ENCODE measurements at places on chromosomes 3 and 15.

DNA sequence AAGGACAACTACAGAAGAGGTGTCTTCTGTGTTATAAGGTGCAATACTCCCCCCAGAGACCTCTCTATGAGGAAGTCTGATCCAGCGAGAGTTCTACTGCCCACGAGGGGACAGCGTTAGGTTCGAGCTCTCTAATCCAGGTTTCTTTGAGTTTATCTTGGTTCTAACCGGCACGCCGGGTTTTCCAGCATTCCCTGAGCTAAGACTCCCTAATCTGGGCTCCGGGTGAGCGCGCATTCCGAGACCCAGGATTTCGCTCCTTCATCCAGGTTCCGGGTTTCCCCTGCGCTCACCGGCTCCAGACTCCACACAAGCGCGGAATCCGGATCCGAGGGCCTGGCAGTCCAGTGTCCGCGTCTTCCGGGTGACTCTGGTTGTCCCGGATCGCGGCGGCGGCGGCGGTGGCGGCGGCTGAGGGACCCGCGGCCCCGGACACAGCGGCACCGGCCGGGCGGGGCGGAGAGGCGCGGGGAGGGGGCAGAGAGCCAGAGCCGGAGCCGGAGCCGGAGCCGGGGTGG, at the start of gene ZNF609:
Gene ZNF609 (plus strand): TSS at position 373 of the 518 bp plus-strand sequence. CDS start 38,842 bp downstream, outside the sequence.
- no peak for DNase-seq

- no peak for DNase-seq
Measured at GRCh38 chr3:135140591-135140990, 345.5 kb downstream of the EPHB1 start.

DNA sequence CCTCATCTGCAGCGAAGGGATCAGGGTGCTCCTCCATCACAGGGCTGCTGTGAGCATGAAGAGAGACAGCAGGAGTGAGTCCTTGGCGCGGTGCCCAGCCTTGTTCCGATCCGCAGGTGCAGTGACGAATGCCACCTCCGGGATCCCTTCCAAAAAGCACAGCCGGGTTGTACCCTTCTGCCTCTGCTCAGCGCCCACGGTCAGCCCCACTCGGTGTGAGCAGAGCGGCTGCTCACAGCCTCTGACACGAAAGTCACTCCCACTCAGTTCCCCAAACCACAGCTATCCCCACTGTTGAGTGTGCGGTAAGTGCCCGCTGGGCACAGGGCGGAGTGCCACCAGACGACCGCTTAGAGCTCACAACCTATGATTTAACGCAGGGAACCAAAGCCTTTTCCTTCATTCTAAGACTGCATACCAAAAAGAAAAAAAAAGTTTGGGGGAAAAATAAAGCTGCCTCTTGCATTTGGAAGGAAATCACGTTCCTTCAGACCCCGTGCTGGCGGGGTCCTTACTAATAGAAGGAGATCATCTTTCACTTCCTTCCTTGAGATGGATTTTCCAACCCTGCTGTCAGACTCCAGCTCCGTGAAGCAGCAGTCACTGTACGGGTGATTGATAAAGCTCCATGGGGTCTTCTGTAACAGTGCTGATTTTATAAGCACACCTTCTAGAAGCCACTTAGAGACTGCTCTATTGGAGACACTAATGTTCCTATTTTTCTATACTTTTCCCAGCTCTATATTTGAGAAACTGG, 34.7 kb upstream of the TUBGCP5 start:
- DNase-seq, result no peak

DNA sequence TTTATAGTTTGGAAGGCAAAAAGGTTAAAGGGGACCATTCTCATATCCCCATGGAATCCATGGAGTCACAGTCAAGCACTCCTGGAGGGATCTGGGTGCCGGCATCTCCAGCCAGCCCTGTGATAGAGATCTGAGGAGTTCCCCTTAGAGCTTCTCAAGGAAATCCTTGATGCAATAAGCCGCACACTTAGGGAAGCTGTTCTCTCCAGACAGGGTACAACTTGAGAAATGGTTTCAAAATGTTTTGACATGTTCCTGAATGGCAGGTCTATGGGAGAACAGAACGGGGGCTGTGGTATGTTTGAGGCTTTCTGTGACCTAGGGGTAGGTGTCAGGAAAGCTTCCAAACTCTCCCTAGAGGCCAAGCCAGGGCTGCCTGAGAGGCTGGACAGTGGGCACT, 292.9 kb downstream of the TLE3 start:
- no peak for DNase-seq

DNA sequence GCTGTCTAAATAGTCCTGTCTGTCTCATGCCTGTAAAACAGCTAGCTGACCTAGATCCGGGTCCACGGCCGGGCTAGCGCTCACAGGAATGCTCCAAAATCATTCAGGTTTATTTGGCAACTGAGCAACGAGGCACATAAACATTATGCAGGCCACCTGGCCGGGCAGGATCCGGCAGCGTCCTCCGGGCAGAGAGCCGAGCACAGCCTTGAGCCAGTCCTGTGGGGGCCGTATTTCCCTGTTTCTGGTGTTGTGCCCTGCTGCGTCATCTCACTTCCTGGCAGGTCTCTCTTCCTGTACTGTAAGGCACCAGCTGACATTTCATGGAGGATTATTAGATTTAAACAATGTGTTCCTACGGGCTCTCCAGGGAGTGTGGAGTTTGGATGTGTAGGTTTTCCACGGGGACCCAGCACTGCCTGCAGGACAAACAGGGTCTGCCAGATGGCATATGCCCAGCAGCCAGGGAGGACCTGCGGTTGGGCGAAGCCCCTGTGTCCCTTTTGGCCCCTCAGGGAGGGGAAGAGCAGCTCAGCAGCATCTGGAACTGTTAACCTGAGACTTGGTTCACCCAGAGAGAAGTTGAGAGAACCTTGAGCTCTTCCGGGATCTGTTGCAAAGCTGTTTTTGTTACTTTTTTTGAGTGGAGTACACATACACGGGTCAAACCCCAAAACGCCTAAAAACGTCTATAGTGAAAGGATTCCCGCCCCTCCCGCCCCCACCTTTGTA, 16.6 kb upstream of the LRRK1 start:
- no peak for DNase-seq

GRCh38 chr3:18057471-18058091, 315.1 kb upstream of the TBC1D5 start:
- no peak for DNase-seq

DNA sequence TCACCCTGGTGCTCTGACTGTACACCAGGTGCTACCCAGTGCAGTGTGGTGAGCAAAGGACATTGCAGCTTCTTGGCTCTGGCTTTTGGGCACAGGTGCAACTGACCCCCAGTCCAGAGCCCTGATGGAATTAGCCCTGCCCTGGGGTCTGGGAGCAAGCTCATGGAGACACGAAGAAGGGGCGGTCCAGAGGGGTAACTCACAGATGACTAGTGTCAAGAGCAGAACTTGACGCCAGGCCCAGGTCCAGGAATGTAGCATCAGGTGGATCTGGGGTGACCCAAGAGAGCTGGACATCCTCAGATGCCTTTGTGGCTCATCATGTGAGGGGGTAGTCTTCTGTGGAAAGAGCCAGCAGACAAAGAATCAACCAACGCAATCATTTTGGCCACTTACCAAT, 88.9 kb downstream of the ASB7 start:
- no peak for DNase-seq

DNA sequence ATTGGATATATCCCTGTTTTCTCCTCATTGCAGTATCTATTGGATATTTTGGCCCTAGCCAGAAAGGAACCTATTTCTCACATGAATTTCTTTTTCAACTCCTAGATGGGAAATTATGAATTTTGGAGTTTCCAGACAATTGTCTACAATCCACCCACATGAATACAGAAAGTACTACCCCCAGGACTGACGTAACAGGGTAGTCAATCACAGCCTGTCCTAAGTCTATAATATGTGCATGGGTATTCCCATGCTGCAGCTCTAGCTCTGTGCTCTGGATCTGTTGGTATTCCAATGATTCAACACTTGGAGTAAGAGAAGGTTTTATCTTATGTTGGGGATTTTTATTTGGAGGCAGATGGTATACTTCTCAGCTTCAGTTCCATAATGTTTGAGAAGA, 393.1 kb upstream of the ARRDC4 start:
- no peak for DNase-seq

DNA sequence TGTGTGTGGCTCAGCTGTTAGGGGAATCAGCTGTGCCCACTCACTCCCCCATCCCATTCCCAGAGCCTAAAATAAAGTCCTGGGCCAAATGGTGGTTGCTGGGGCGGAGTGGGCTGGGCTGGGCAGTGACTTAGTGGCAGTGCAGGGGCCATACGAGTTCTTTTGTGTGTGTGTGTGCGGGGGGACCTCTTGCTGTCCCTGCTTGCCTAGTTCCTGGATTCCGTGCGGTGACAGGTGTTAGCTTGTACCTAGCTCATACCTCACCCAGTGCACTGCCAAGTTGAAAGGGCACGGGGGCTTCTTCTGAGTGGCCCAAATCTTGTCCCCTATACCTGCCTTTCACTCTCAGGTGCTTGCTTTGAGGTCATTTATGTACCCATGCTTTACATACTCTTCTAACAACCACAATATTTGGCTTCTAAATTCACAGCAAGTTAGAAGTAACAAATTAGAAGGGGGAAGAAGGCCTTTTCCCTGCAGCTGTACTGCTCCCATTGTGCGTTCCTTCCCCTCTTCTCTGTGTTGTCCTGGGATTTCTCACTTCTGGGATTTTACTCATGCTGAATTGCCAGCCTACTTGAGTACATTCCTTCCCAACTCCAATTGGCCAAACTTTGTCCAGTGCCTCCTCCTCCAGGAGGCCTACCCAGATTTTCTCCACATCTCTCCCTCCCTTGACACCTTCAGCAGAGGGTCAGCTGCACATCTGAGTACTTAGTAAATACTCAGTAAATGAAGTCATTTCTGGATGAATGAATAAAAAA, 66.3 kb upstream of the POLG start:
- no peak for DNase-seq

- no peak for DNase-seq
Measured at GRCh38 chr3:51719410-51720025, 12.7 kb downstream of the GRM2 start.

DNA sequence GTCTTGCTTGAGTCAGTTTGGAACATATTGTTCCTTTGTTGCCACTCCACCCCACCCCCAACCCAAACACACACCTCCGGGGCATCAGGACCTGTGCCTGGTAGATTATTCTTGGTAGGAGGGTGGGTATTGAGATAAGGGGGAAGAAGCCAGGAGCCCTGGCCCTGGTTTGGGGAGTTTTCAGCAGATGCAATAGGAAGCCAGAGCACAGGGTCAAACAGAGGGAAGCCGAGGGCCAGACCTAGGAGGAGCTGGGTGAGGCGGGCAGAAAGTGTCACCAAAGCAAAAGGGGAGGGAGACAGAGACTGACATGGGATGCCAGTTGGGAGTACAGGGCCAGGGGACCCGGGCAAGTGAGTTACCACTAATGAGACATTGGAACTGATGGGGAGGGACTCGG, 163.1 kb downstream of the RPLP1 start:
- no peak for DNase-seq

- peak; percentile 59 for DNase-seq
Measured at GRCh38 chr3:48919215-48920138, 835 bp downstream of the ARIH2 start.

GRCh38 chr3:161401389-161401788, 30.1 kb upstream of the SPTSSB start:
- no peak for DNase-seq

- no peak for DNase-seq
Measured at GRCh38 chr15:35992791-35993190, 446.8 kb upstream of the DPH6 start.

DNA sequence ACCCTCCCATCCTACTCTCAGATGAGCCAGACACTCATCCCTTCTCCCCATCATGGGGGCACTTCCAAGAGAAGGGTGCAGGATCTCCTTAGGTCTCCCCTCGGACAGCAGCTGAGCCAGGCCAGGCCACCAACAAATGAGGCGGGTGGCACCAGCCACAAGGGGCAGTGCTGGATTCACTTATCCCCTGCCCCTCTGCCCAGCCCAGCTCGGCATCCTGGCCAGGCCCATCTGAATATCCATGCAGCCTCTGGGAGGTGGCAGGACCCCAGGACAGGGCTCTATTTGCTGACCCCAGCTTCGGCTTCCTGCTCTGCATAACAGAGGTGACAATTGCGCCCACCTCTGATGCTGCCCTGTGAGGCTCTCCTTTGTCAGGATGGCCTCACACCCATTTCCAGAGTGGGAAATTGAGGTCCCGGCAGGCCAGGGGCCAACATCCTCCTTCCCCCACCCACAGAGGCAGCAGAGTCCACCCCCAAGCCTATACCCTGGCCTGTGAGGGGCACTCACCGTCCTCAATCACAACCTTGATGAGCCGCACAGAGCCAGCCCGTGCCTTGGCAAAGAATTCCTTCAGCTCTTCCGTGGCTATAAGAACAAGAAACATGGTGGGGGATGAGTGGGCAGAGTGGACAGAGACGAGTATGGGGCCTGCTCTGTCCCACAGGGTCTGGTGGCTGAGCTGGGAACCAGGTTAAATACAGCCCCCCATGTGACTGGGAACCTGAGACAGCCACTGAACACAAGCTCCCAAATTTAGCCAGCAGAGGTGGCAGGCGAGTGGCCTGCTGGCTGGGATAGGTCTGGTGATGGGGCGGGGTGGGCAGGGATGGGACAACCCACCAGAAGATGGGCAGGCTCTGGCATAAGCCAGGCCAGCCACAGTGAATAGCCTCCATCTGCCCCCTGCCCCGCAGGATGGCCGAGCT, 4.2 kb downstream of the TWF2 start:
- DNase-seq, result no peak

GRCh38 chr15:98796685-98797357, 148.5 kb downstream of the IGF1R start:
- DNase-seq, result no peak

DNA sequence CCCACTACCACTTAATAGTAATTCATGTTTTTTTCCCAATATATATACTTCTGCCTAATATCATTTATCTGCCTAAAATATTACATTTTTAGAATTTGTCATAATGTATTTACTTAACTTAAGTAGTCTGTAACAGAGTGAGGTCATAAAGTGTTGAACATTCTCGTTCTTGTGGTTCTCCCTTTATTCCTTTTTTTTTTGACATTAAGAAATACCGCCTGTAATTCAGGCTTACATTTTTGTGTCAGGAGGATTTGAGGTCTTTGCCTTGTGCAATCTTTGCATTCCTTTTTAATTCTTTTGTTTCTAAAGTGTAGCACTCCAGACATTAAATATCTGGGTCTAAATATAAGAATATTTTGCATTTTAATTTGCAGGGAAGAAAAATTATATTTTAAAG, 315.4 kb downstream of the PTPRG start:
- no peak for DNase-seq

DNA sequence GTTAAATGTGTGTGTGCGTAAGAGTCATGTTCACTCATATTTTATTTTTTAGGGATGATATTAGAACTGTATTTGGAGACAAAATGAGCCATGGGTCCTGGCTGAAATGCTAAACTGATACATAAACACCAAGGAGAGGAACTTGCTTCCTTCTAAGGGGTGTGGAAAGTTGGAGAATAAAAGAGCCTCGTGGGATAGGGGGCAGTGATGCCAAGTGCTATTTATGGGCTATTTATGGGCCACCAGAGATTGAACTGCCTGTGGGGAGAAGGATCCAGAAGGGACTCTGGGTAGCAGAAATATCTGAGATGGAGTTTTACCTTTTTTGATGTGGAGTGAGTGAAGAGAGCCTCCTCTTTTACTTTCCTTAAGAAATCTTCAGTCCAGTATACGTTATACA, 1.8 kb upstream of the ARNT2 start:
- no peak for DNase-seq

All from SIG-M5 (cell line).